ENCODE measurements at places on chromosomes 7 and 10.
A peak's percentile ranks its signal among the peaks of the same experiment; 100 is the strongest.

DNA sequence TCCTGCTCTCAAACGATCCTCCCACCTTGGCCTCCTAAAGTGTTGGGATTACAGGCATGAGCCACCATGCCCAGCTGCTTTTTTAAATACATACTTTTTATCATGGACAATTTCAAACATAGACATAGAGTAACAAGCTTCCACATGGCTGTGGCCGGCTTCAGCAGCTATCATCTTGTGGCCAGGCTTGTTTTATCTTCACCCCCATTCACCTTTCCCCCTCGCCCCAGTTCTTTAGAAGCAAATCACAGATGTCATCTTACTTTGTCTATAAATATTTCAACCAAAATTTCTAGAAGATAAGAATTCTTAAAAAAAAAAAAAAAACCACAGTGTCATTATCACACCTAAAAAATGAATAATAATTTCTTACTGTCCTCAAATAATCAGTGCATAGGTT, 5.9 kb downstream of the FOXK1 start:
- no peak for DNase-seq

DNA sequence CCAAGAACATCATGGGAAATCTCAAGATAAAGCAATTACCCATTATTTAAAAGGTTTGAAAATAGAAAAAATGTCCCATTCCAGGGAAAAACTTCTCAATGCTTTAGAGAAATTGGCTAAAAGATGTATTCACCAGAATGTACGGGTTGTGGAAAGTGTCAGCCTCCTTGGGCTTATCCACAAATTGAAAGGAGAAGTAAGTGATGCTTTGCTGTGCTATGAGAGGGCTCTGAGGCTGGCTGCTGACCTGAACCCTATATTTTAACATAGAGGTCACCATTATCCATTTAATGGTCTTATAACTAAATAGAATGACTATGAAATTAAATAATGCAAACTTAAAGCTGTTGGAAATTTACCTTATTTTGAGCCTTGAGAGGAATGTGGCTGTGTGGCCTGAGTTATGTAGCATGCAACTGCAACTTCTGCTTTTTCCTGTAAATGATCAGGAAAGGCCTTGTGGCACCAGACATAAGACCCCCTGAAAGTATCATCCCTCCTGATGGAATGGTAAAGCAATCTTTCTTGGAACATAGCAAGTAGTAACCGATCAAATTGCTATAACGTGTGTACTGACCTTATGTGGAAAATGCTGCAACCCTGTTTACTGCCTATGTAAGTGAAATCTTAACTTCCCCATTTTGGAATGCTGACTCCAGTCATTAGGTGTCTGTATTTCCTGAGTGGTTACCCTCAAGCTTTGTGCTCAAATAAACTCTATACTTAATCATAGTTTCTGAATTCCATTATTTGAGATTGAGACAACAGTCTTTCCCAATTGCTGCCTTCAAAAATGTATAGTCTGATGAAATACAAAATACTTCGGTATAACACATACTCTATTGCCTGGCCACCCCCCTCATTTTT, 6.9 kb downstream of the IFIT1B start:
- DNase-seq = no peak

GRCh38 chr7:79781716-79782115, 328.2 kb upstream of the MAGI2 start:
- DNase-seq = no peak

- no peak for DNase-seq
These were observed 101.5 kb downstream of the GFRA1 start for GRCh38 chr10:116171505-116171904.

DNA sequence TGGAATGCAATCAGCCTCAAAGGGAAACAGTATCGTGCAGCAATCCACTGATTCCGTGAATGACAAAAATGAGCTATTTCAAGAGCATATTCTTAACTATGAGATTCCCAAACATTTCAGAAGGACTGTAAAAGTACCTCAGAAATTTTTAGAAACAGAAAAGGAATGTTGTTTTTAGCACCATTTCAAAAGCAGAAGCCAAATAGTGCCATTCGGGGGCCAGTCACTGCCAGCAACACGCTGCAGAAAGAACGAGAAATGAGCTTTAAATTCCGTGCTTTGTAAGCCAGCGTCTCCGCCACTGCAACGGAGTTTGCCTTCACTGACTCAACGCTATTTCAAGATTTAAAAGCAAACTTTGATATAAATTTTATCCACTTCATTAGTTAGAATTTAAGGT, 6.3 kb downstream of the NUDT5 start:
- no peak for DNase-seq

GRCh38 chr10:63331586-63331985, 134.2 kb downstream of the JMJD1C start:
- peak; percentile 21 for DNase-seq

- DNase-seq = no peak
These were observed 24.7 kb downstream of the VIPR2 start for GRCh38 chr7:159119851-159120539.

- DNase-seq = peak; percentile 93
These were observed 38.5 kb upstream of the LRRC17 start for GRCh38 chr7:102874166-102874829.

DNA sequence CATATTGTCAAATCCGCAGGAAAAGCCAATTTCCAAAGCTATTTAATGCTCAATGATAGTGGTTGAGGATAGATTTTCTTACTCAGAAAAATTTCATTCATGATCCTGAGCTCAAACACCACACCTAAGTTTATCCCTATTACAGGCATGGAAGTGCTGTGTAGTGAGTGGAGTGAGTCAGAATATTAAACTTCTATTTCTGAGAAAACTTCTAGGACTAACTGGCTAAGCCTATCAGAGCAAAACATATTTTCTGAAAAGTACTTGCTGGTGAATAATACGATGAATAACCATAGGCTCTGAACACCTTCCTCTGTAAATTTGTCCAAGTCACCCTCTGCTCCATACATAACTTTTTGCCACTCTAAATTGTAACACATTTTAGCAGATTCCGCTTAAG, 221.5 kb downstream of the SUGCT start:
- DNase-seq = peak; percentile 44

DNA sequence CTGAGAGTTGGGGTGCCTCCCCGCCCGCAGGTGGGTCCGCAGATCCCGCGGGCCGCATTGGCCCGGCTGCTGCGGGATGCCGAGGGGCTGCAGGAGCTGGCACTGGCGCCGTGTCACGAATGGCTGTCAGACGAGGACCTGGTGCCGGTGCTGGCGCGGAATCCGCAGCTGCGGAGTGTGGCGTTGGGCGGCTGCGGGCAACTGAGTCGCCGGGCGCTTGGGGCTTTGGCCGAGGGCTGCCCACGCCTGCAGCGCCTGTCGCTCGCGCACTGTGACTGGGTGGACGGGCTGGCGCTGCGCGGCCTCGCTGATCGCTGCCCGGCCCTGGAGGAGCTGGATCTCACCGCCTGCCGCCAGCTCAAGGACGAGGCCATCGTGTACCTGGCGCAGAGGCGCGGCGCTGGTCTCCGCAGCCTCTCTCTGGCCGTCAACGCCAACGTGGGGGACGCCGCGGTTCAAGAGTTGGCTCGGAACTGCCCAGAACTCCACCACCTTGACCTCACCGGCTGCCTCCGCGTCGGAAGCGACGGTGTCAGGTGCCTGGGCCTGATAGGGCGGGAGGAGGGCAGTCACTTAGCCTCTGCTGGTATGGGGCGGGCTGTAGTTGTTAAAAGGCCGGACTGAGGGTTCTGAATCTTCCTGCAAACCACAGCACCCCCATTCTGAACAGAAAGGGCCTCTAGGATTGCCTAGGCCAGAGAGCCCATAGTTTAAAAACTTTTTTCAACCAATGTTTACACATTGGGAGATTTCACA, 1.3 kb downstream of the FBXL15 start:
- no peak for DNase-seq

GRCh38 chr10:77361831-77362230, 275.8 kb downstream of the KCNMA1 start:
- DNase-seq = no peak

Data from fibroblast of mammary gland (primary cell).